ENCODE measurements at places on chromosomes 6 and 20. TPM values are rescaled to one million over a fixed set of nuclear protein-coding genes. Genes with fewer than 3 reads are reported as not detected.

Gene RGS17
- total RNA-seq = 6.5 TPM

Gene APCDD1L
- total RNA-seq = 2.4 TPM

Gene EMILIN3
- total RNA-seq = not detected

DNA sequence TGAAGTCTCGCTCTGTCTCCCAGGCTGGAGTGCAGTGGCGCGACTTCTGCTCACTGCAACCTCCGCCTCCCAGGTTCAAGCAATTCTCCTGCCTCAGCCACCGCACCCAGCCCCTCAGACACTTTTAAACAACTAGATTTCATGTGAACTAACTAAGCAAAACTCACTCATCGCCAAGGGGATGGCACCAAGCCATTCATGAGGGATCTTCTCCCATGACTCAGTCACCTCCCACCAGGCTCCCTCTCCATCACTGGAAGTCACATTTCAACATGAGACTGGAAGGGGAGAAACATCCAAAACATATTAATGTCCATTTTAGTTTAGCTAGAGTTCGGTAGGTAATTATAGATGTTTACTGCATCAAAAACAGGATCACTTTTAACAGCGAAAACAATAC is 95.9 kb upstream of the PRL start:
- DNase-seq = no peak

- DNase-seq = no peak
These were observed 31.0 kb downstream of the TOMM6 start for GRCh38 chr6:41818271-41819054.

GRCh38 chr20:1130847-1131246 is 12.4 kb downstream of the PSMF1 start:
- DNase-seq = no peak

DNA sequence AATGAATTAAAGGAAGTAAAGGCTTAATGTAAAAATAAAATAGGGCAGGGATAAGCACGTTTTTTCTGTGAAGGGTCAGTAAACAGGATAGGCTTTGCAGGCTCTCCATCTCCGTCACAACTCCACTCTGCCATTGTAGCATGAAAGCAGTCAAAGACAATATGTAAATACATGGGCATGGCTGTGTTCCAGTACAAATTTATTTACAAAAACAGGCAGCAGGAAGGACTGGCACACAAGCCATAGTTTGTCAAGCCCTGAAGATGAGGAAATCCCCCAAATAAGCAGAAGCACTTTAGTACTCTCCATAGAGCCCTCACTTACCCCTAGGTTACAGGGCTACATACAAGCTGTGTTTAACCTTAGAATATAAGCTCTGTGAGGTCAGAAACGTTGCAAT is 8.9 kb upstream of the FBXO9 start:
- no peak for DNase-seq

DNA sequence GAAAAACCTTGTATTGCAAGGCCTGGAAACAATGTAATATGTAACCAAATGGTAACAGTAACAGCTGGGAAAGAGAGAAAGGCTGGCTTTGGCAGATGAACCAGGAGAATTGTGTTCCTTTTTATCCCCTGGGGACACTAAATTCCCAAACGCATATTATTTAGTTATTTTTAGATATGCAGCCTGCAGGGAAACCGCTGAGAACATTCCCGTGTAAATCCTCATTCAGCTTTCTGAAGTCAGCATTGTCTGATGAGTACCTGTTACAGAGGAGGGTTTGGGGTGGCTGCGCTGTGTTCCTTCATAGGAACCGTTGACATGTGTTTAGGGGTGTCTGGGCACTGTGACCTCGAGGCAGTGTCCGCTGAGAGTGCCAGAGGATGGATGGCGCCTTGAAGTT is 101.3 kb downstream of the SMOC2 start:
- no peak for DNase-seq

GRCh38 chr6:131381709-131382093 is 191.3 kb upstream of the ARG1 start:
- DNase-seq = no peak

- no peak for DNase-seq
These were observed 18.3 kb downstream of the ACSS2 start for GRCh38 chr20:34894723-34895122.

DNA sequence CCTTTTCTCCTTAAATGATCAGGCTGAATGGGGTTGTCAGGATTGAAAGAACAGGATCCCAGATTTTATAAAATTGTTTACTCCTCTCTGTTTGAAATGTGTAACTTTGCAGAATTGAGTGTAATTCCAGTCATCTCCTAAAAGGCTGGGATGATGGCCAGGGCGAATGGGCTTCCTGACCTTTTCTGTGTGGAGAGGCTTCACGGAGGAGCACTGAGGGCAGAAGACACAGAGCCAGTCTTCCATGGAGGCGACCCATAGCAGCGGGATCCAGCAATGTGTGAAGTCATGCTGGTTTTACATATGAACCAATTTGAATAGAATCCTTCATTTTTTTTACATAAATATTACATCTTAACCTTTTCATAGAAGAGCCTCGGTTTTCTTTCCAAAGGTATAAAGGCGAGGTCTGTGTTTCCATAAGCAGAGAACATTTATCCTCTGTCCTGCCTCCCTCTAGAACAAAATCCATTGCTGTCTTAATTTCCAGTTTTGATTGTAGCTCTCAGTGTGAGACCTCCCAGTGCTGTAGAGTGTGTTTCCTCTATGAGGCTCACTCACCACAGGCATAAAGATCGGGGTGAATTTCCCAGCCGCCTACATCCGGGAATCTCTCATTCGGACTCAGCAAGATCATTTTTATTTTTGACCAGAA is 369.7 kb upstream of the FLRT3 start:
- DNase-seq = no peak

All from A172 (cell line).